Activated CD8-positive, alpha-beta memory T cell treated with anti-CD3 and anti-CD28 coated beads, Interleukin-2, amount 50 U/mL, for 4 hours (primary cell): ENCODE measurements at places on chromosomes 2 and 18.

GRCh38 chr2:219835493-219835892 lies 208.1 kb downstream of the SLC4A3 start:
- no peak for DNase-seq

DNA sequence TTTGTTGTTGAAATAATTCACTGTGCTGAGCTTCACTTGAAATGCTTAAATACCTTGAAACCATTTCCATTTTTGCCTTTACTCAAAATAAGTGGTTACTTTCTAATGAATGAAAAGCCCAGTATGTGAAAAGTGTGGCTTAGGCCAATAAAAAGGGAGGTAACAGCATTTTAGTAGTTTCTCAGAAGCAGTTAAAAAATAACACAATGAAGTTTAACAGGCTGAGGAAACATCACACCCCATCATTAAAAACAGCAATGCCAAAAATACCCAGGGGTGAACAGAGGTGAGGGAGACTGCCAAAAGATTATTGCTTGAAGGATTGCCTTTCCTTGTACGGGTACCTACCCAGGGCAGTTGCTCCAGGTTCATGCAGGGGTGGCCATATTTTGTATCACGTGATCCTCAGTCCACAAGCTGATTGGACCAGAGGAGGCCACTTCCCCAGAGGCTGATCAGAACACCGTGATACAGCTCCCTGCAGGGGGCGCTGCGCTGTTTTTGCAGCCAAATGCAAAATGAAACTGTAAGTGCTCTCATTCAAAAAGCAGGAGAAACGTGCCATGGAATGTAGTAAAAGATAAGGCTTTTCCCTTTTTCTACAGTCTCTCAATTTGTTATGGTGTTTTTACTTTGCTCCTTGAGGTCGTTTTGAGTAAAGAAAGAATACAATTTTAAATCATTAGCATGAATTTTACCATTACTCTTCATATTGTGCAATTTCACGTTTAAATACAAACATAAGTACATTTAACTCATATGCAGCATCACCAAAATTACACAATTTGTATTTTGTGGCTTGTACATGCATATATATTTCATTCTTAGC lies 70.2 kb upstream of the SH3BP4 start:
- DNase-seq, result no peak

DNA sequence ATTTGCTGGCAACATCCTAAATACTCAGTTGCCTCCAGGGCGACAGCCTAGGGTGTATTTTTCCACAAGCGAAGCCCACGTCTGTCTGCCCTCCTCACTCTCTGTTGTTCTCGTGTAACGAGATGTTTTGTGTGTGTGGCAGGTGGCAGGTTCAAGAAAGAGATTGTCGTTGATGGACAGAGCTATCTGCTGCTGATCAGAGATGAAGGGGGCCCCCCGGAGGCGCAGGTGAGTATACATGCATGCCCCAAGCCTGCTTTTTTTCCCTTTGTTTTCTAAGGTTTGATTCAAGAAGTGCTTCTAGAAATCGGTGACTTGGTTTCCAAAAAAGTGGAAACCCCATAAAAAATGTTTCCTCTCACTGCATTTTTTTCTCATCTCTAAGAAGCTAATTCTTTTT lies 247.0 kb downstream of the AGAP1 start:
- no peak for DNase-seq

DNA sequence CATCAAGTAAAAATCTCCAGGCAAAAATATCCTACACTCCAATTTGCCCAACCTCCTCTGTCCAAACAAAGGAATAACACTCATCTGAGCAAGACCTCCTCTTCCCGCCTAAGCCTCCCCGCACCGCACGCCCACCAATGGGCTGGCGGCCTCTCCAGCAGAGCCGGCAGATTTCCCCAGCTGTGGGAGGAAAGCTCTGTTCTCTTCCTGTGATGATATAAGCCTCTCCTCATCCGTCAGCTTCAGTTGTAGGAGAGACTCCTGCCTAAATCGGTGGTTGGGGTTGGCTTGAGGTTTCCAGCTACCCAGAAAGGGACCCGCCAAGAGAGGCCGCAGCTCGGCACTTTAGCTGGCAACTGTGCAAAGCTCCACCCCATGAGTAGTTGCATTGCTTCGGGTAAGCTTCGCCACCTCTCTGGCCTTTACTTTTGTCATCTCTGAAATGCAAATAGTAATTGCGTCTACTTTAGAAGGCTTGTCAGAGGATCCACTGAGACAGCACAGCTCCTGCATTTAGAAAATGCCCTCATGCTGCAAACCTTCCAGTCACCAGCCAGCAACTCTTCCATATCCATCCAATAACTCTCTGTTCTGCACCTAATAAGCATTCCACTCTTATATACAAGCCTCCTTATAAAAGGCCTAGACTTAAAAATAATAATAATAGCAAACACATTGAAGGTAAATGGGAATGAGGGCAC lies 146.4 kb downstream of the MYT1L start:
- DNase-seq, result no peak

- DNase-seq, result peak; percentile 28
These were observed 40.1 kb downstream of the RTN4 start for GRCh38 chr2:55010149-55010591.

DNA sequence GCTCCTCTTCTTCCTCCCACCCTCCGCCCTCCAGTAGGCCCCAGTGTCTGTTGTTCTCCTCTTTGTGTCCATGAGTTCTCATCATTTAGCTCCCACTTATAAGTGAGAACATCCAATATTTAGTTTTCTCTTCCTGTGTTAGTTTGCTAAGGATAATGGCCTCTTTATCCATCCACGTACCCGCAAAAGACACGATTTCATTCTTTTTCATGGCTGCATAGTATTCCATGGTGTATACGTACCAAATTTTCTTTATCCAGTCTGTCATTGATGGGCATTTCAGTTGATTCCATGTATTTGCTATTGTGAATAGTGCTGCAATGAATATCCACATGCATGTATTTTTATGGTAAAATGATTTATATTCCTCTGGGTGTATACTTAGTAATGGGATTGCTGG lies 82.2 kb downstream of the COPS8 start:
- no peak for DNase-seq

DNA sequence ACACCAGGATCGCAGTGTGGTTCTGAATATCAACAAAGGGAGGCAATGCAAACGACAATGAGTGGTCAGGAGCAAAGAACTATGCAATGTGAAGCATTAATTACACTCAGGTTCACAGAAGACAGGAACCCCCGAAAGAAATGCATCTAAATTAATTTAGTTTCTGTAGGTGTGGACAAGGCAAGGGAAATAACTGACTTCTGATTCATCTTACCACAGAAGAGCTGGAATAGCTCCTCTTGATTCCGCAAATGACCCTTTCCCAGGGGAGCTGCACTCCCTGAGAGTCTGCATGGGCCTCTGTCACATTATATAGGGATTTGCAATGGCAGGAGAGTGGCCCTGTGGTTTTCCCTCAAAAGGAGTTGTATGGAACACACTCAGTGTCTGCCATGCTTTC lies 263.9 kb upstream of the APCDD1 start:
- no peak for DNase-seq

DNA sequence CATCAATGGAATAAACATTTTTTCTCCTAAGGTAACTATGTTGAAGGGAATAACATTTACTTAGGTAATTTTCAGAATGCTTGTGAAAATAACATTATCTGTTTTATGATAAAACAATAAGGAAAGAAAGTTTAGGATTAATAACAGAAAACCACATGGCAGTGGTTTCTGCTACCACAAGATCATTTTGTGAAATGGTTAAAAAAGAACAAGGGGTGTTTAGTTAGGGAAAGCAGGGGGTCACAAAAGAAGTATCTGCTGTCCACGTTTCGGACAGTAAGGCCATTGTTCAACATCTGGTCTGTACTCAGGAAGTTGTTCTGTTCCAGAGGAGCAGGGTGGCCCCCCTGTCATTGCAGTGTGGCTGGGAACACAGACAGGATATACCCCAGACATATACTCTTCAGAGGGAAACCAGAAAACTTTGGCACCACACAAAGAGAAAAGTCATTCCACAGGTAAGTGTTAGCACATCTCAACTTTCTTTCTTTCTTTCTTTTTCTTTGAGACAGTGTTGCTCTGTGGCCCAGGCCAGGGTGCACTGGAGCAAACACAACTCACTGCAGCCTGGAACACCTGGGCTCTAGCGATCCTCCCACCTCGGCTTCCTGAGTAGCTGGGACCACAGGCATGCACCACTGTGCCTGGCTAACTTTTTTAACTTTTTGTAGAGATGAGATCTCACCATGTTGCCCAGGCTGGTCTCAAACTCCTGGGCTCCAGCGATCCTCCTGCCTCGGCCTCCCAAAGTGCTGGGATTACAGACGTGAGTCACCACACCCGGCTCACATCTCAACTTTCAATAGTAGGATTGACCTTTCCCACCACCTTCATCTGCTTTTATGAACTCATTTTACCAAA lies 14.8 kb upstream of the ARL5A start:
- DNase-seq, result no peak

DNA sequence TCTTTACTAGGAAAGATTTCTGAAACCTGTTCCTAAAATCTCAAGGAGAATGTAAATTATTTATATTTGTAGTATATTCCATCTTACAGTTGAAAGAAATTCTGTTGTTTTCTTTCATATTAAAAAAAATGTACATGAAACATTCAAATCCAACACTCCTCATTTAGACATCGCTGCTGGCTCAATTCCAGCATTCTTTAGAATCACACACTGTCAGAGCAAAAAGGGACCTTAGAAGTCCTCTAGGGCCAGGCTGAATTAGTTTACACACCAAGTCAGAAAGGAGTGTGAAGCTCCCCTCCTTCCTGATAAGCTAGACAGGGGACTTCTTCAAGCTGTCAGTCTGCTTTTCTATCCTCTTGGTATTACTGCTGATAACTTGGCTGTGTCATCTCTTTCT lies 158.6 kb upstream of the LTBP1 start:
- no peak for DNase-seq

- DNase-seq, result no peak
These were observed 174.7 kb upstream of the SIX3 start for GRCh38 chr2:44766777-44767176.

DNA sequence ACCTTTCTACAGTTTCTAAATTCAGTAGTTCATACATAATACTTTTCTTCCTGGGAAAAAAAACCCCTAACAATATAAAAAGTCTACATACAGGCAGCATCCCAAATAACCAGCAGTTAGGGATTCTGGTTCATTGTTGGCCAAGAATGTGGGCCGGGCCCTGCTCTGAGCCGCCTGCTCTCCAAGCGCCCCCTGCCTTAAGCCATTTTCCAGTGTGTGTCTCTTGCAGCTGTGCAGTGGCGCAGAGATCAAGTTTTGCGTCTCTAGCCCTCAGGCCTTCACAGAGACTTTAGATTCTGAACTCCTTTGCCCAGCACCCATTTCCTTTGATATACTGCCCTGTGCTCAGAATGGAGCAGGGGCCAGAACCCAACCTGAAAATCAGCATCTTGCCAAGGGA lies 32.9 kb downstream of the RMC1 start:
- no peak for DNase-seq

DNA sequence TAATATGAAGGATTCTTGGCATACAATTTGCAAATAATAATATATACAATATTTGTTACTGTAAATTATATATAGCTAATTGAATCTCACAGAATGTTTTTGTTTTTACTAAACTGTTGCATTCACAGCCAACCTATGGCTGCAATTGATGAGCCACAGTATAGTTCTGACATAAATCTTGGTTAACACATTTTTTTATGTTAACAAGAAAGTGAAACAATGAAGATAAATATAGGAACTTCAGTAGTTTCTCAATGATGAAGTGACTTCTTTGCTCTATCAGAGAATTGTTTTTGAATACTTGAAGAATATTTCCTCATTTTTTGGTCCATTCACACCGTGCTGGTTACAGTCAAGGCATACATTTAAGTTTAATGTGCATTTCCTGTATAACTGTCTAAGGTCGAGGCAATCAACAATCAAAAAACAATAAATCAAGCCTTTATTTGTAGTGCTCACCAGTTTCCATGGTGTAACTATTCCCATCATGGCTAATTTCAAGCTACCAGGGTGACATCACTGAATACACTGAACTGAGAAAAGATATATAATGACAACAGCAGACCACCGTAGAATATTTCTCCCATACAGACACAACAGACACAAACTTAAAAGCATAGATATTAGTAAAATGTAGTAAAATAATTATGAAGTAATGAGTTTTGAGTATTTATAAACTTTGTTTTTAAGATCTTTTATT lies 12.9 kb upstream of the ETAA1 start:
- no peak for DNase-seq

GRCh38 chr18:51032193-51032592 lies 2.2 kb downstream of the SMAD4 start:
- no peak for DNase-seq

DNA sequence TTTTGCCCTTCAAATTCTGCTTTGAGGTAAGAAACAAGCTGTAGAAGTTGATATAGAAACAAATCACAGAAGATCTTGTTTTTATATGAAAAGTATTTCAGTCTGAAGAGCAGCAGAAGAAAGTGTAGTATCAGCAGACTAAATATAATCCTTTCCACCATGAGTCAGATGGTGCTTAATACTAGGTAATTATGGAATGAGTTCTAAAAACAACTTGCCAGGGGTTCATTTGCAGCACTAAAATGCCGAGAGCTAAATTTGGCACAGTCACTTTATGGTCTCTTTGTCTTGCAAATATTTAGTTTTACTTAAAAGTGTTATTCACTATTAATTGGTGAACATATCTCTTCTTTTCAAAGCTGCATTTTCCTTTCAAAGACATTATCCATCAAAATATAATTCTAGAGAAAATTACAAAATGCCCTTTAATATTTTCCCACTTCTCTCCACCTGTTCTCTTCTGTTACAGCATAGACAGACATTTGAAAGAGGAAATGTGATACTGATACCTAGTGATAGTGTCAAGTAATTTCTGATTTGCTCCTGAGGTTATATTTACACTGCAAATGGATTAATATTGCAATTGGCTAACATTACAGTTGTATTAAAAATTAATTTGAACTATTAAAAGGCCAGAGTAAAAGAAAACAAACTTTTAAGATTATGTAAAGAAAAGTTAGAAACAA lies 5.3 kb downstream of the MYL1 start:
- DNase-seq, result no peak

- DNase-seq, result no peak
These were observed 1080.7 kb upstream of the CHAC2 start for GRCh38 chr2:52686935-52687334.

- DNase-seq, result no peak
These were observed 593.9 kb upstream of the ZNF804A start for GRCh38 chr2:184004289-184004947.

GRCh38 chr2:83665894-83666293 lies 793.2 kb downstream of the SUCLG1 start:
- no peak for DNase-seq

- DNase-seq, result no peak
These were observed 5.0 kb downstream of the TMEM185B start for GRCh38 chr2:120218181-120218580.

GRCh38 chr2:64913357-64913869 lies 75.8 kb upstream of the SLC1A4 start:
- no peak for DNase-seq

DNA sequence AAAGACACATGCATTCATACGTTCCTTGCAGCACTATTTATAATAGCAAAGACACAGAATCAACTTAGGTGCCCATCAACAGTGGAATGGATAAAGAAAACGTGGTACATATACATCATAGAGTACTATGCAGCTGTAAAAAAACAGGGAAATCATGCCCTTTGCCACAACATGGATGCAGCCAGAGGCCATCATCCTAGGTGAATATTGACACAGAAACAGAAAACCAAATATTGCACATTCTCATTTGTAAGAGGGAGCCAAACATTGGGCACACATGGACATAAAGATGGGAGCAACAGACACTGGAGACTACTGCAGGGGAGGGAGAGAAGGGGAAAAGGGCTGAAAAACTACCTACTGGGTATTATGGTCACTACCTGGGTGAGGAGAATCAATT lies 73.5 kb downstream of the SESTD1 start:
- DNase-seq, result no peak

GRCh38 chr2:20625491-20626391 lies 25.2 kb downstream of the HS1BP3 start:
- peak; percentile 10 for DNase-seq
